ENCODE measurements at places on chromosomes 6 and 20.

- no peak for DNase-seq
Observed at GRCh38 chr20:1818247-1818840, 76.9 kb upstream of the SIRPA start.

GRCh38 chr6:8432614-8433013 is 2.7 kb downstream of the SLC35B3 start:
- no peak for DNase-seq

DNA sequence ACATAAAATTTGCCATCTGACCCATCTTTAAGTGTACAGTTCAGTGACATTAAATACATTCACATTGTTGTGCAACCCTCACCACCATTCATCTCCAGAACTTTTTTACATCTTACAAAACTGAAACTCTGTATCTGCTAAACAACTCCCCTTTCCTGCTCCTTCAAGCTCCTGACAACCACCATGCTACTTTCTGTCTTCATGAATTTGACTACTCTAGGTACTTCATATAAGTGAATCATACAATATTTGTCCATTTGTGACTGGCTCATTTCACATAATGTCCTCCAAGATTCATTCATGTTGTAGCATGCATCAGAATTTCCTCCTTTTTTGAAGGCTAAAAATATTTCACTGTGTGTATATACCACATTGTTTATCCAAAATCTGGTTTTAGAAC is 86.9 kb upstream of the SMLR1 start:
- no peak for DNase-seq

DNA sequence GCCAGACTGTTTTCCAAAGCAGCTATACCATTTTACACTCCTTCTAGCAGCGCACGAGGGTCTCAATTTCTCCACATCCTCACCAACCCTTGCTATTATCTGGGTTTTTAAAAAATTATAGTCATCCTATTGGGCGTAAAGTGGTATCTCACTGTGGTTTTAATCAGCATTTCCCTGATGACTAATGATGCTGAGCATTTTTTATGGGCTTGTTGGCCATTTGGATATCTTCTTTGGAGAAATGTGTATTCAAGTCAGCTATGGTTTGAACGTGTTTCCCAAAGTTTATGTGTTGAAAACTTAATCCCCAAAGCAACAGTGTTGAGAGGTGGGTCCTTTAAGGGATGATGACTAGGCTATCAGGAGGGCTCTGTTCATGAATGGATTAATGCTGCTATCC is 6.7 kb downstream of the MCUR1 start:
- no peak for DNase-seq

- DNase-seq, result no peak
Observed at GRCh38 chr6:112827793-112828192, 480.7 kb downstream of the RFPL4B start.

- no peak for DNase-seq
Observed at GRCh38 chr6:158835616-158836221, 16.6 kb upstream of the EZR start.

DNA sequence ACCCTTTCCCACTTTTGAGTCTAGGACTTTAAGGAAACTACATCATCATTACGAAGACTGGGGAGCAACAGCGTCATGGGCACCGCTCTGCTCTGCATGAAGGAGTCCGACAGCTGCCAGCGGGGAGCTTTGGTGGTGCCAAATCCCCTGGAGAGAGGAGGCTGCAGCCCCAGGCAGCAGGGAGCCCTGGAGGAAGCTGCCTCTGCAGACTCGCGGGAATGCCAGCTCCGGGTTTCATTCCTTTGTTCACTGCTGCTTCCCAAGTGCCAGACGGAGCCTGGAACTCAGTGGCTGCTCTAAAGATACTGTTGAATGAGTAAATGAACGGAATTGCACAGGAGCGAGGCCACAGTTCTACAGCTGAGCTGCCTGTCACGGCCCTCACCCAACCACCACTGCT is 196.5 kb upstream of the THBS2 start:
- no peak for DNase-seq

DNA sequence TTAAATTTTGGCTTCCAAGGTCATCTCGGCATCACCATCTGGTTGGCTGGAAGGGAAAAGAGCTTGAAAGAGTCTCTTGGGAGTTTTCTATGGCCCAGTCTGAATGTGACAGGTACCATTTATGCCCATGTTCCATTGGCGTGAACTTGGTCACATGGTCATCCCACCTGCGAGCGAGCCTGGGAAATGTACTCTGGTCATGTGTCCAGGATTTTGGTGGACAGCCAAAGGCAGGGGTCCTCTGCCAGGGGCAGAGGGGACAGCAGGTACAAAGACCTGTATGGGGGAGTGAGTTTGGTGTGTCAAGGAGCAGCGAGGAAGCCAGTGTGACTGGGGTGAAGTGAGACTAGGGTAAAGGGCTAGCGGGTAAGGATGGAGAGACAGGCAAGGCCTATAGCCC is 112.6 kb downstream of the CDC5L start:
- DNase-seq, result no peak

DNA sequence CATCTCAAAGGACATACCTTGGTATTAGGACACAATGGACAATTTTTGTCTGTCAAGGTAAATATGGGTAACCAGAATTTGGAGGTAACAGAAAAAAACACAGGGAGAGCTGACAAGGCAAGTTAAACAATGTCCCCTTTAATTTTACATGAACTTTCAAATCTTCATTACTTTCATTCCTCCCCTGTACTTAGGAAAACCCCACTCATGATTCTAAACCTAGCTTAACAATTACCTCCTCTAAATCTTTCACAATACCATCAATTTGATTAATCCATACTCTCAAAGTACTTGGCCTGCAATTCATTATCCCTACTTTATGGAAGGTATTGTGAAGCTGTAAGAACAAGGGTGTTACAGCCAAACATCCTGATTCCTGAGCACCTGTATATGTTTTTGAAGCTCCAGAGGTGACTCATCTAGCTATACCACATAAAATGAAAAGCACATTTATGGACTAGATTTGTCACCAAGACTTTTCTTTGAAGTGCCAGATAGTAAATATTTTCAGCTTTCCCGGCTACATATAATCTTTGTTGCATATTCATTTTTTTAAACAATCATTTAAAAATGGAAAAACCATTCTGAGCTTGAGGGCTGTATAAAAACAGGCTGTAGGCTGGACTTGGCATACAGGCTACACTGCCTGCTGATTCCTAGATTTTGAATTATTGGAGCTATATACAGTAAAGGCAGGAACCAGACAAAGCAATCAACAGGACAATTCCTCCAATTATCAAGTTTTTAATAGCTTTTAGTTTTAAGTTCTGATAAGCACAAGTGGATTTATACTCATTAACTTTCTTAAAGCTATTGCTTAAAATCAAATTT is 22.9 kb downstream of the DEK start:
- DNase-seq, result no peak

DNA sequence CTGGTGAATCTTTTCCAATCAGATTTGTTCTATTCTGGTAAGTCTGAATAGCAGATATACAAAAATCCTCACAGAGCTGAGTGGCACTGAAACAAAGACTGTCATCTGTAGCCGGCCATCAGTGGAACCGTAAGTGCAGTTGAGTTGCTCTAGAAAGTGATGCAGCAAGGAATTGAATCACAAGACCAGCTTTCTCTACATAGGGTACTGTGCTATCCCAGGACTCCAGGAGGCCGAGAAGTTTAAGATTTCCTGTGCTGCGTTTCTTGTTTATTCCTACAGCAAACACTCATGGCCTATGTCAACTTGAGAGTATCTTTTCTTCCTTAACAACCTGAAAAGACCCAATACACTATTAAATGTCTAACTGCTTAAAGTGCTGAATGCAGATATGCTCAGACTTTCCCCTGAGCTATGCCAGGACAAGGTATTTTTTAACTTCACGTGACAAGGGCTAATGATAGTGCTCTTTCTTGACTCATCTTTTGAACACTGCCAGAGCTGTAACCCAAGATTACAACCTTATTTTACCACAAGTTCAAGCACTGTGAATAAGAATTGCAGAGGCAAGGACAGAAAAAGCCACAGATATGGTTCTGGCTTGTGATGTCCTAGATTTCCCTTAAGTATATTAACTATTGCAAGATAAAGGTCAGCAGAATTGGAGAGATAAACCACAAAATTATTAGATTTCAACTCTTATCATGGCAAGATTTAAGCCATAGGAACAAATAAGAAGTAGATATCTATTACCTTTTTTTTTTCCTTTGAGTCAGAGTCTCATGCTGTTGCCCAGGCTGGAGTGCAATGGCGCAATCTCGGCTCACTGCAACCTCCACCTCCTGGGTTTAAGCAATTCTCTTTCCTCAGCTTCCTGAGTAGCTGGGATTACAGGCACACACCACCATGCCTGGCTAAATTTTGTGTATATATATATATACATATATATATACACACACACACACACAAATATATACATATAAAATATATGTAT is 71.6 kb downstream of the GJA1 start:
- no peak for DNase-seq

DNA sequence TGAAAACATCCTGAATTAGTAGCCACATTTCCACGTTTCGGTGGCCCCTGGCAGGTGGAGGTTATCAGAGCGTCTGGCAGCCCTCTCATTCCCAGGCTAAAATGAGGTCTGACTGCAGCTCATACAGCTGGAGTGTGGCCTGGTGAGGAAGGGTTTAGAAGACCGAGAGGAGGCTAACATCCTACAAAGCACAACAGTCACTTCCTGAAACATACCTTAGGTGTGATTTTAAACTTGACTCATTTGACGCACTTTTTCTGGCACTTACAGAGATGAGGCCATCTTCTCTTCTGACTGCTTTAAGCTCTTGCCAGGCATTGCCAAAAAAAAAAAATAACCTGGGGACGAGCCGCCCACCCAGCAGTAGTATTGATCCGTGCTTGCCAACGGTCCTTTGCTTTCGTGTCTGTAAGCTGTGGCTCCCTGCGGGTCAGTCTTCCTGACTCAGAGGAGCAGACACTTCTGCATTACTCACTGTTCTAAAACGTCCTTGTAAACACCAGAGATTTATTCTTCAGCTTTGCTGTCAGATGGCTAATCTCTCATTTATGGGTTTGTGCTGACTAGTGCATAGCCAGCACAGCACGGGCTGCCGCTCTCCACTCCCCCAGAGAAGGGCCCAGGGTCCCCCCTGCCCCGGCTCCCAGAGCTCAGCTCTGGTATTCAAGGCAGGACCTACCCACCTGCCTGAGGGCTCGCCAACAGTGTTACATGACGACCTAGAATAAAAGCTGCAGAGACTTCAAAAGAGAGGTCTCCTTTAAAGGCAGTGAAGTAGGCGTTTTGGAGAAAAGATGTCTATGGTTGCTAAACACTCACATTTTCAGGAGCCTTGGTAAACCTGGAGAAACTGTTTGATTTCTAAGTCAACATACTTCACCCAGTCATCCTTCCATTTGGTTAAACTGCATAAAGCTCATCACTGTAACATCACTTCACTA is 78.5 kb upstream of the FRMD1 start:
- no peak for DNase-seq

DNA sequence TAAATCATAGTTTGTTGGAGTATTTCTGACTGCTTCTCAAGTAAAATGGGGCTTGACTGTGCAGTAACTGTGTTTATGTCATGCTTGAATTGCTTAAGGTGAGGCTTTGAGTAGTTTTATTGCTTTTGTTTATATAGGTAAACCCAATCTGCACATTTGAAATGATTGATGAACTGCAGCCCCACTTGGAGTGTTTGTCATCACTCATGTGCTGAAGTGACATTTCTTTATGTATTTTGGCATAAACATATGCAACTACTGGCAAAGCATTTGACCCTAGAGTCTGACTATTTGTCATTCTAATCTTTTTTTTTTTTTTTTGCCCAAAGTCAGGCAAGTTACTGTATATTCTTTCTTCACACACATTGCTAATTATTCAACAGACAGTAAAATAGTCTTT is 491.4 kb upstream of the POU3F2 start:
- no peak for DNase-seq

GRCh38 chr20:58496429-58496769 is 18.8 kb downstream of the APCDD1L start:
- DNase-seq, result no peak

DNA sequence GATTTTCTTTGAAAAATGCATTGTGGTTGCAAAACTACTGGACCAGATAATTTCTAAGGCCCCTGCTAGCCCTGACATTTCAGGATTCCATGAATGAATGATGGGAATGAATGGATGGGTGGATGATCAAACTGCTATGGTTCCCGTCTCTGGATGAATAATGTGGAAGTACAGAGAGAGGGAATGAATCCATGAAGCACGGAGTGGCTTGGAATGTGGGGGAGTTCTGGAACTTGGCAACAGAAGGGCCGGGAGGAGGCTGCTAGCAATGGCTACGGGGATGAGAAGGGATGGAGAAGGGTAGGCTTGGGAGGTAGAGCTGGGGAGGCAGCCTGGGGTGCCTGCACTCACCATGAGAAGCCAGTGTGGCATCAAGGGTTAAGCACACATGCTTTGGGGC is 84.8 kb downstream of the NCR2 start:
- no peak for DNase-seq

GRCh38 chr20:58702161-58702510 is 9.5 kb downstream of the NPEPL1 start:
- DNase-seq, result no peak

- no peak for DNase-seq
Observed at GRCh38 chr6:28371706-28372451, 22.1 kb downstream of the ZKSCAN3 start.

GRCh38 chr6:39865011-39865888 is 69.0 kb downstream of the MOCS1 start:
- DNase-seq, result no peak

- no peak for DNase-seq
Observed at GRCh38 chr6:131136021-131136786, 937 bp downstream of the AKAP7 start.

- no peak for DNase-seq
Observed at GRCh38 chr6:53336070-53336469, 12.7 kb downstream of the ELOVL5 start.

- DNase-seq, result no peak
Observed at GRCh38 chr6:17987697-17988421, 424 bp upstream of the KIF13A start.

DNA sequence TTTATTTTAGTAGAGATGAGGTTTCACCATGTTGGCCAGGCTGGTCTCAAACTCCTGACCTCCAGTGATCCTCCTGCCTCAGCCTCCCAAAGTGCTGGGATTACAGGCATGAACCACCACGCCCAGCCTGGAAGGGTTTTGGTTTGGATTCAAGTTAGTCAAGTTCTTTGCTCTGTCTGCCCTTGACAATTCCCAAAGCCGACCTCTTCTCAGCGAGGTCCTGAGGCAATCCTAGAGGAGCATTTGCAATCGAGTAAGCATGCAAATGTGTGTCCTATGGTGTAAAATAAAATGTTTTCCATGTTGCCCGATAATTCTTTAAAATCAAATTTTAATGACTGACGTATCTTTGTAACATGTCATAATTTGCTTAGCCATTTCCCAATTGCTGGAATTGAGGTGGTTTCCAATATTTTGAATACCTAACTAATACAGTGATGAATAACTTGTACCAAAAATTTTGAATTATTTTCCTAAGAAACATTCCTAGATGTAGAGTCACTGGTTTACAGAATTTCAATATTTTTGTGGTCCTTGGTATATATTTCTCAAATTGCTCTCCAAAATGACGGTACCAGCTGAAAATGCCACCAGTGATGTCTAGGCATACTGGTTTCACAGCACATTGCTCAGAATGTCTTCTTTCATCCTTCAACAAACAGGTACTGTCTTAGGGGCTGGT is 38.7 kb downstream of the GTF2H5 start:
- DNase-seq, result peak; percentile 26
